ENCODE measurements at places on chromosomes 1 and 21. TPM values are rescaled to one million over a fixed set of nuclear protein-coding genes. Genes with fewer than 3 reads are reported as not detected.

S100B gene
- total RNA-seq: 8.3 TPM

ATP6V1G3 gene
- not detected for total RNA-seq

RBM34 gene
- 50.6 TPM for total RNA-seq

CD247 gene
- 0.92 TPM for total RNA-seq

KLHDC8A gene
- total RNA-seq: not detected

GRCh38 chr1:228691926-228692325, 43.4 kb upstream of the RHOU start:
- no peak for DNase-seq

DNA sequence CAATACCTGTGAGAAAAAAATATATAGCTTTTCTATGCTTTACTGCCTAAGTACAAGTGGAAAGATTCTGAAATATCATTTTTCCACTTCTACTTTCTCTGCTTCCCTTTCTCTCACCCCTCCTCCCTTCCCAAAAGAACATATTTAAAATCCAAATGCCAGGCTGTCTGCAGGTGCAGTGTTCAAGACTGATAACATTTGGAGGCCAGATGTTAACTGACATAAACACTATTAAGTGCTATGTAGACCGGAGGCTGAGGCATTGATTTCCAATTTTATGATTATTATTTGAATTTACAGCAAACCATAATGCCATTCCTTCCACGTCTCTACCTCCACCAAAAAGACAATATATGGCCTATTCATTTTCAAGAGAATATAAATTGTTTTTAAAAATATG, 296.9 kb upstream of the SGIP1 start:
- DNase-seq: no peak

GRCh38 chr1:30731806-30732276, 8.5 kb upstream of the MATN1 start:
- no peak for DNase-seq

GRCh38 chr1:81308191-81308590, 492.5 kb upstream of the ADGRL2 start:
- DNase-seq: no peak

Data from Right ventricle myocardium inferior (tissue), 1 donor.